ENCODE measurements at places on chromosomes 16 and 17. TPM values are rescaled to one million over a fixed set of nuclear protein-coding genes. Genes with fewer than 3 reads are reported as not detected.

DNA sequence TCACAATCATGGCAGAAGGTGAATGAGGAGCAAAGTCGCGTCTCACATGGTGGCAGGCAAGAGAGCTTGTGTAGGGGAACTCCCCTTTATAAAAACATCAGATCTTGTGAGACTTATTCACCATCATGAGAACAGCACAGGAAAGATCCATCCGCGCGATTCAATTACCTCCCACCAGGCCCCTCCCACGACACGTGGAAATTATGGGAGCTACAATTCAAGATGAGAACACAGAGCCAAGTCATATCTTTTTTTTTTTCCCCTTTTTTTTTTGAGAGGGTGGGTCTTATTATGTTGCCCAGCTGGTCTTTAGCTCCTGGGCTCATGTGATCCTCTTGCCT lies 60.0 kb downstream of the RPTOR start:
- H3K27me3 ChIP-seq = no peaks in the 10 kb centered on the region
- no peak for DNase-seq

GRCh38 chr16:13904179-13904691 lies 15.7 kb upstream of the ERCC4 start:
- H3K4me1 ChIP-seq = peaks cover 18% of the 10 kb centered on the region
- no peaks in the 10 kb centered on the region for H3K27me3 ChIP-seq
- DNase-seq = no peak
- no peak overlapping the region for H3K27ac ChIP-seq
- no peak overlapping the region for H3K4me3 ChIP-seq

DNA sequence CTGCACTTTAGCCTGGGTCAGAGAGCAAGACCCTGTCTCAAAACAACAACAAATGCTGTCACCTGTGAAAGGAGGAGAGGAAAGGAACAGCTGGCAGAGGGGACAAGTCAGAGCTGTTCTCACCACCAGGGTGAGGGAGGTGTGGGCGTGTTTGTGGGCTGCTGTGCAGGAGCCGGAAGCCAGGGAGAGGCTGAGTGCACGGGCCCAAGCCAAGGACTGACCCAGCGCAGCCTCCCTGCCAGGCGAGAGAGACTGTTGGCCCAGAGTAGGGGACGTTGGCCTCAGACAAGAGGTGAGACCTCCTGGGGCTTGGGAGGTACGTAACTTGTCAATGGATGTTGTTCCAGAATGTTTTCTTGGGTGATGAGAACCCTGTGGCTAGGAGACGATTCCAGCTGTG lies 10.7 kb downstream of the SPNS2 start:
- H3K27ac ChIP-seq = peak overlapping the region; percentile 87
- no peak overlapping the region for H3K4me3 ChIP-seq
- H3K27me3 ChIP-seq = no peaks in the 10 kb centered on the region

GRCh38 chr16:10537946-10538345 lies 42.5 kb downstream of the EMP2 start:
- DNase-seq = no peak
- H3K27ac ChIP-seq = no peak overlapping the region
- H3K27me3 ChIP-seq = no peaks in the 10 kb centered on the region
- no peak overlapping the region for H3K4me3 ChIP-seq
- H3K36me3 ChIP-seq = peaks cover 72% of the 10 kb centered on the region

- H3K27me3 ChIP-seq = no peaks in the 10 kb centered on the region
- peak overlapping the region; percentile 46 for H3K4me3 ChIP-seq
- H3K27ac ChIP-seq = peak overlapping the region; percentile 59
Measured at GRCh38 chr16:660132-660458, 7.8 kb upstream of the RHOT2 start.

- DNase-seq = no peak
- no peaks in the 10 kb centered on the region for H3K36me3 ChIP-seq
- no peak overlapping the region for H3K4me3 ChIP-seq
- no peak overlapping the region for H3K27ac ChIP-seq
- no peaks in the 10 kb centered on the region for H3K27me3 ChIP-seq
- no peaks in the 10 kb centered on the region for H3K4me1 ChIP-seq
Measured at GRCh38 chr16:57578521-57579360, 36.3 kb downstream of the ADGRG5 start.

DNA sequence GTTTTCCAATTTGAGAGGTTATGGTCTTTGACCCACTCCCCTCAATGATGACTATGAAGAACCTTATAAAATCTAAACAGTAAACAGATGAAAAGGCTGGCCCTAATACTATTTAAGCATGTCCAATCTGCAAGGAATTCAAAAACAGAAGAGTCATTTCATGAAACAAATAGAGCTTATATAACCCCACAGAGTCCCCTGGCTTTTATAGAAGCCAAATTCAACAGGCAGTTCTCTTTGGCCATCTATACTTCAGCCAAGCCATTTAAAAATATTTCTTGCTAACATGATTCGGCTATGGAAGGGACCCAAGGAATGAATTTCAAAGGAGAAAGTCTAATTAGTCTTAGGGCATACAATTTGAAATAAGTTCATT lies 43.4 kb downstream of the SPOP start:
- no peaks in the 10 kb centered on the region for H3K27me3 ChIP-seq
- H3K36me3 ChIP-seq = no peaks in the 10 kb centered on the region
- peaks cover 29% of the 10 kb centered on the region for H3K4me1 ChIP-seq
- peak overlapping the region; percentile 88 for H3K27ac ChIP-seq

GRCh38 chr17:49859991-49860953 lies 12.4 kb upstream of the TAC4 start:
- no peak overlapping the region for H3K4me3 ChIP-seq
- no peak overlapping the region for H3K27ac ChIP-seq
- H3K36me3 ChIP-seq = no peaks in the 10 kb centered on the region
- H3K27me3 ChIP-seq = no peaks in the 10 kb centered on the region

DNA sequence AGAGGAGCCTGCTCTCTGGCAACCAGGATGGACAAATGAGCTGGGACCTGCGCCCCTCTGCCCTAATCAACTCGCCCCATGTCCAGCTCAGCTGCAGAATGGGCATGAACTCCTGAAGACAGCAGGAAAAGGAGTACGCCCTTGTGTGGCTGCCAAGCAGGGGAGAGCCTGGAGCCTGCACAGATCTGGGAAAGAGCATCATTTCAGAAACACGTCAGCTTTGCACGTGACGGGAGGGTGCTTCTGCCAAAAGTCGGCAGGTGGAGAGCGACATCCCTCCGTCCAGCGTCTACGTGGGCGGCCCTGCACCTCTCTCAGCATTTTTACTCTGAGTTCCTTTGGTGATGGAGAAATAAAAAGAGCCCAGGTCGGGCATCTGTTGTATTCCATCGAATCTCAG lies 18.5 kb downstream of the NME3 start:
- H3K4me3 ChIP-seq = no peak overlapping the region
- H3K27me3 ChIP-seq = no peaks in the 10 kb centered on the region
- peaks cover 76% of the 10 kb centered on the region for H3K36me3 ChIP-seq
- H3K27ac ChIP-seq = no peak overlapping the region

DNA sequence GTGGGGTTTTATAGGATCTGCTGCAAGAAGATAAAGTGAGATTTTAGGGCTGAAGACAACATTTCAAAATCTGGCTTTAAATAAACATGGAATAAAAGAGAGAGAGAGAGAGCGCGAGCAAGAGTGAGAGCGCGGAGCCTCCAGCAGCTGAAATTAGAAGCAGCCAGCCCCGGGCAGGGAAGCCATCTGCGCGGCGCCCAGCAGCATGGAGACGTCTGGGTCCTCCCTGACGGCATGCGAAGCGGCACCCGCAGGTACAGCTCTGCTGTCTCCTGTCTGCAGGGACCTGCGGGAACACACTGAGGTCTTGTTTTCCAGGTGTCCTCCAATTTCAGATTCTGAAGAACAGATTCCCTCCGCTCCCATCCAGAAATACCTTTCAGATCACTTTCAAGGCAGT lies 7.9 kb upstream of the BAIAP2 start:
- H3K27me3 ChIP-seq = peaks cover 11% of the 10 kb centered on the region
- no peaks in the 10 kb centered on the region for H3K36me3 ChIP-seq
- DNase-seq = no peak
- H3K4me1 ChIP-seq = peaks cover 4% of the 10 kb centered on the region

GRCh38 chr17:4006165-4006589 lies 41.9 kb upstream of the ATP2A3 start:
- peaks cover 4% of the 10 kb centered on the region for H3K4me1 ChIP-seq
- peak; percentile 56 for DNase-seq
- H3K4me3 ChIP-seq = no peak overlapping the region
- H3K36me3 ChIP-seq = peaks cover 48% of the 10 kb centered on the region
- no peak overlapping the region for H3K27ac ChIP-seq

DNA sequence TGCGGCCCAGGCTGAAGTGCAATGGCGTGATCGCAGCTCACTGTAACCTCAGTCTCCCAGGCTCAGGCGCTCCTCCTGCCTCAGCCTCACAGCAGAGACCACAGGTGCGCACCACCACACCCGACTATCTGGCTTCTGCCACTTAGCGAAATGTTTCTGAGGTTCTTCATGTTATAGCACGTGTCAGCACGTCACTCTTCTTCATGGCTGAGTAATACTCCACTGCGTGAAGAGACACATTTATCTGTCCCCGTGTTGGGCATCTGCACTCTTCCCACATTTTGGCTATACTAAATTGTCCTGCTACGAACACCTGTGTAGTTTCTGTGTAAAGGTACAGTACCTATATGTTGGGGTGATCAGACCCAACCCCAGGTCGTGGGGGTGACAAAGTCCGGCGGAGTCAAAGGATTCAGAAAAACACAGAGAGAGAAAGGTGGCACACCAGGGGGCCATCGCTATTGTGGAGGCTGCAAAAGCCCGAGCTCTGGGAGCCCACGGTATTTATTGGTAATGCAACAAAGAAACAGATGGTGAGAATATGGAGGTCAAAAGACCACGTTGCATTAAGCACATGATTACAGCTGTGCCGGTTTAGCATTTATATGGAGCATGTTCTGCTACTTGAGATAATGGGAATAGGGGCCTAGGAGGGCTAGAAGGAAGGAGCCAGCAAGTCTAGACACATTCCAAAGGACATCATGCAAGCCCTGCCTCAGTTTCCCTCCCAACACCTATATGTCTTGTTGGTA lies 851 bp upstream of the DPEP1 start:
- no peak overlapping the region for H3K4me3 ChIP-seq
- H3K4me1 ChIP-seq = no peaks in the 10 kb centered on the region
- DNase-seq = no peak
- H3K36me3 ChIP-seq = no peaks in the 10 kb centered on the region
- H3K27me3 ChIP-seq = no peaks in the 10 kb centered on the region

GRCh38 chr17:3528880-3529511 lies 28.6 kb downstream of the TRPV3 start:
- H3K27me3 ChIP-seq = no peaks in the 10 kb centered on the region
- DNase-seq = no peak
- no peaks in the 10 kb centered on the region for H3K36me3 ChIP-seq
- H3K27ac ChIP-seq = no peak overlapping the region

DNA sequence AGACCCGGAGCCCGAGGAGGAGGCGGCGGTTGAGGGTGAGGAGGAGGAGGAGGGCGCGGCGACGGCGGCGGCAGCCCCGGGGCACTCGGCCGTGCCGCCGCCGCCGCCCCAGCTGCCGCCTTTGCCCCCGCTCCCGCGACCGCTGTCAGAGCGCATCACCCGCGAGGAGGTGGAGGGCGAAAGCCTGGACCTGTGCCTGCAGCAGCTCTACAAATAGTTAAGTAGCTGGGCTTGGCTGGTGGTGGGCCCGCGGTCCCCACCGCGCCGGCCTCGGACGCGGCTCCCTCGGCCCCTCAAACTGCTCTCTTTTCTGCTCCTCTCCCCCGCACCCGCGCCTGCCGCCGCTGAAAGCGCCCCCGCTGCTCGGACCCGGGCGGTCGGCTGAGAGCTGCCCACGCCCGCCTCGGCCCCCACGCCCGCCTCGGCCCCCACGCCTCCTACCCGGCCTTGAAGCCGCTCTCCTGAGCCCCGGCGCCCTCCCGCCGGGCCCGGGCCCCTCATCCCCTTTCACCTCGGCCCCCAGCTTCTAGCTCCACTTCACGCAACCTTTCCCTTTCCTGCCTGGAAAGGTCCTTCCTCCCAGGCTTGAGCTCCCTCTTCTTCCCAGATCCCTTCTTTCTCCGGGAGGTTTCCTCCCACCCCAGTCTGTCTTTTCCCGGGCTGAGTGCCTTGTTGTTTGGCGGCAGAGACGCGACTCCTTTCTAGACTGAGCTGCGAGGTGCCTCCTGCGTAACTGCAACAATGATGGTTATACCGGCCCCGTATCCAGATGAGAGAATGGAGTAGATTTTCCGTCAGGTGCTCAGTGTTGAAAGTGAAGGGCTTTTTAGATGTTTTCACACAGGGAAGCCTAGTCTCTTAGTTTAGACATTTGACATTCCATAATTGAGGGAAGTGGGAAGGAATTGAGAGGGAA lies 850 bp downstream of the PPM1E start:
- no peaks in the 10 kb centered on the region for H3K36me3 ChIP-seq
- H3K27ac ChIP-seq = no peak overlapping the region
- no peak for DNase-seq
- H3K4me3 ChIP-seq = peak overlapping the region; percentile 78

GRCh38 chr17:30382345-30382744 lies 3.6 kb downstream of the CPD start:
- no peak for DNase-seq
- no peak overlapping the region for H3K4me3 ChIP-seq
- H3K4me1 ChIP-seq = no peaks in the 10 kb centered on the region
- H3K36me3 ChIP-seq = no peaks in the 10 kb centered on the region

GRCh38 chr17:74217888-74218287 lies 4.5 kb downstream of the TTYH2 start:
- H3K4me3 ChIP-seq = no peak overlapping the region
- peaks cover 13% of the 10 kb centered on the region for H3K4me1 ChIP-seq
- no peak overlapping the region for H3K27ac ChIP-seq
- no peaks in the 10 kb centered on the region for H3K36me3 ChIP-seq
- no peak for DNase-seq
- no peaks in the 10 kb centered on the region for H3K27me3 ChIP-seq

DNA sequence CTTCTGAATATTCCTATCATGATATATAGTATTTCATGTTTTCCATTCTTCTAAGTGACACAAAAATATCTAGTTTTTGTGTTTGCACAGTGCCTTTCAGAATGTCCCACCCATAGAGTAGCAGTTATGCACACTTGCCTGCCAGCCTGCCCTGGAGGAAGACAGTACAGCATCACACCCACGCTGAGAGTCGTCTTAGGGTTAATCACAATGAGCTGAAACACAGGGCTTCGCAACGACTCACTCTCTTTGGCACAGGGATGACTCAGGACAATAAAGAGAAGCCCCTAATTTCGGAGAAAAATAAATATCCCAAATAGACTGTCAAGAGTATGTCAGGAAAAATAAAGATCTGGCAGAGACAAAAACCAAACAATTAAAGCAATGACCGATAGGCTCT lies 11.6 kb upstream of the NDUFAB1 start:
- H3K4me3 ChIP-seq = no peak overlapping the region
- no peaks in the 10 kb centered on the region for H3K4me1 ChIP-seq
- peaks cover 3% of the 10 kb centered on the region for H3K36me3 ChIP-seq
- no peak for DNase-seq

- H3K4me3 ChIP-seq = no peak overlapping the region
- no peaks in the 10 kb centered on the region for H3K36me3 ChIP-seq
- H3K27ac ChIP-seq = no peak overlapping the region
- H3K27me3 ChIP-seq = no peaks in the 10 kb centered on the region
- no peak for DNase-seq
Measured at GRCh38 chr16:85616607-85617321, 3.6 kb downstream of the GSE1 start.

The CREBBP gene
- 73.7 TPM for total RNA-seq

The GPRC5C gene
- 29.1 TPM for total RNA-seq

The TMIGD1 gene
- not detected for total RNA-seq

The RASD1 gene
- total RNA-seq = 293 TPM

The MAPT gene
- total RNA-seq = 0.32 TPM

The ARL5C gene
- not detected for total RNA-seq

The TBC1D28 gene
- total RNA-seq = not detected
